ENCODE measurements at places on chromosomes 2 and 18.

DNA sequence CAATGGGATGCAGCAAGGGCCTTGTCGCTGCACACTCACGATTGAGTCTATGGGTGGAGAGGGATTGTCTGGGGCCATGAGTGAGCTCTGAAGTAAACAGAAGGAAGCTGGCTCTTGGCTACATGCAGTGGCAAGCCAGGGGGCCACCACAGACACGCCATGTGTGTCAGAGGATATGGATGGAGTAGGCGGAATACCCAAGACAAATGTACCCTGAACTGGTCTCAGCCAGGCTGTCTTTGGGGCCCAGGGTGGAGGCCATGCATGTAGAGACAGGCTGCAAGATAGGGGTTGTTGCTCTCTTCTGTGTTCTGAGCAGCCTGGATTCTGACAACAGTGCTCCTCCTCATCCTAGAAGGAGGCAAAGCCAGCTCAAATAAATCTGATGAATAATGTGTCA is 24.0 kb upstream of the ITGA6 start:
- DNase-seq = no peak

GRCh38 chr2:50391556-50391955 is 640.4 kb downstream of the NRXN1 start:
- no peak for DNase-seq

GRCh38 chr18:37546651-37547050 is 18.9 kb downstream of the CELF4 start:
- no peak for DNase-seq

DNA sequence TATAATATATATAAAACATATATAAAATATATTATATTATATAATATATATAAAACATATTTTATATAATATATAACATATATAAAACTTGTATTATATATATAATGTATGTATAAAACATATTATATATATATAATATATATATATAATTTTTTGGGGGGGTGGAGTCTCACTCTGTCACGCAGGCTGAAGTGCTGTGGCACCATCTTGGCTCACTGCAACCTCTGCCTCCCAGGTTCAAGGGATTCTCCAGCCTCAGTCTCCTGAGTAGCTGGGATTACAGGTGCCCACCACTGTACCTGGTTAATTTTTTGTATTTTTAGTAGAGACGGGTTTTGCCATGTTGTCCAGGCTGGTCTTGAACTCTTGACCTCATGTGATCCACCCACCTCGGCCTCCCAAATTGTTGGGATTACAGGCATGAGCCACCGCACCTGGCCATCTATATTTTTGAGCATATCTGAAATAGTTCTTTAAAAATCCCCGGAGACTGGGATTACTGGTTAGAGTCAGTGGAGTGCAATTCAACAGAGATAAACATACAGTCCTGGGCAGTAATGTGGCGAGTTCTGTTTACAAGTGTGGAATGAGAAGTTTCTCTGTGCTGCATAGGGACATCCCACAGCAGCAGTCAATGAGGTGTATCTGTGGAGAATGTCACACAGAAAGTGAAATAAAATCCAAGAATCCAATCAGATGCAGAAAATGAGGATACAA is 208.4 kb downstream of the MYCN start:
- no peak for DNase-seq

- DNase-seq = no peak
These were observed 42.4 kb upstream of the PDK1 start for GRCh38 chr2:172513524-172513900.

DNA sequence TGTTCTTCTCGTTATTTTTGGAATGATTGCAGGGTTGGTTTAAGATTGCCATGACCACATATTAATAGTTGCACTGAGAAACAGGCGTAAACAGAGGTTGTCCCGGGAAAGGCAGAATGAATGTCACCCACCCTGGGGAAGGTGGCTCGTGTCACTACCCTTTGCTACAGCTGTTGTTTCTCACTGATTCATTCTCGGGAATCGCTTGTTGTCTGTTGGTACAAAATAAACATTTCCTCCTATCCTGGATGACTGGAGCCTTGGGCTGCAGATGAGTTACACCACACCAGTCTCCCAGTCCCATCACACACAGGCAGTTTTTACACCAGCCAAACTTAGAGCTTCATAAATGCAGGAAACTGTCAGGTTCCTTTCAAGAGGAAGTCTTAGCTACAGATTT is 216.7 kb downstream of the GBX2 start:
- no peak for DNase-seq

DNA sequence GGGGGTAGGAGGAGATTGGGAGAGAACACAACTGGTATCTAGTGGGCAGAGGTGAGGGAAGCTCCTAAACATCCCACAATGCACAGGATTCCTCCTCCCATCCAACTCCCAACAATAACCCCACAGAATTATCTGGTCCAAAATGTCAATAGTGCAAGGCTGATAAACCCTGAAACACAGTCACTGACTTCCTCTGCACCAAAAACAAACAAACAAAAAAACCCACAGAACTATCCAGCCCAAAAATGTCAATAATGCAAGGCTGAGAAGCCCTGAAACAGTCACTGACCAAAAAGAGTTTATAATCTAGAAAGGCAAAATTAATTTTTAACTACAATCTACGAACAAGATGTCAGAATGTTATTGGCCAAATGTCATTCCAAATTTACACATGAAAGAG is 9.8 kb downstream of the TMX3 start:
- no peak for DNase-seq

GRCh38 chr2:233323851-233324250 is 16.2 kb downstream of the SAG start:
- no peak for DNase-seq

- no peak for DNase-seq
These were observed 45.5 kb downstream of the MYO7B start for GRCh38 chr2:127581050-127581345.

Measured in activated CD4-positive, alpha-beta T cell treated with anti-CD3 and anti-CD28 coated beads, Interleukin-2, amount 50 U/mL, for 4 hours (primary cell).